Cerebellar nuclear complex (tissue), 1 donor: ENCODE measurements at places on chromosomes 3 and 15.

DNA sequence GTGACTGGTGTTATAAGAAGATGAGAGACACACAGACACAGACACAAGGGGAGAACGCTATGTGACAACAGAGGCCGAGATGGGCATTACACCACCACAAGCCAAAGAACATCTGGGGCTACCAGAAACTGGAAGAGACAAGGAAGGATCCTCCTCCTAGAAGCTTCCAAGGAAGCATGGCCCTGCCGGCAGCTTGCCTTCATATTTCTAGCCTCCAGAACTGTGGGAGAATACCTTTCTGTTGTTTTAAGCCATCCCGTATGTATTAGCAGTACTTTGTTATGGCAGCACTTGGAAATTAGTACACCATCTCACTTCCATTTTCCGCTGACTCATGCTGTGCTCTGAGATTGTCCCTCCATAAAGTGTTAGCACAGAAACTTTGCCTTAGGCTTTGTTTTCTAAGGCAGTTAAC, 38.7 kb upstream of the CA12 start:
- no peak for DNase-seq

- DNase-seq: no peak
Measured at GRCh38 chr3:187040516-187041361, 98.6 kb downstream of the RPL39L start.

DNA sequence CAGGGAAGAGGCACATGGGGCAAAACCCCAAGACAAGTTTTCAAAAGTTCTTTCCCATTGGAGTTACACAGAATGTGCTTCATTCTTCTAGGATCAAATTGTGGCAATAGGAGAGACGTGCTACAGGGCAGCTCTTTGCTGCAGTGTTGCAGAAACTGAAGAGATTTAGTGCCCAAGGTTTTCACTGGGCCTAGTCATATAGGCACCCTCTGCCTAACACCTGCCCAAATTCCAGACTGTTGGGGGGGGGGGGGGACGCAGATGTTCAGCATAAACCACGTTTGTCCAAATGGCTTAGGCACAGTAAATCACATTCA, 346.8 kb upstream of the ZNF717 start:
- DNase-seq: no peak

GRCh38 chr3:24264748-24265158, 229.9 kb downstream of the THRB start:
- DNase-seq: no peak

DNA sequence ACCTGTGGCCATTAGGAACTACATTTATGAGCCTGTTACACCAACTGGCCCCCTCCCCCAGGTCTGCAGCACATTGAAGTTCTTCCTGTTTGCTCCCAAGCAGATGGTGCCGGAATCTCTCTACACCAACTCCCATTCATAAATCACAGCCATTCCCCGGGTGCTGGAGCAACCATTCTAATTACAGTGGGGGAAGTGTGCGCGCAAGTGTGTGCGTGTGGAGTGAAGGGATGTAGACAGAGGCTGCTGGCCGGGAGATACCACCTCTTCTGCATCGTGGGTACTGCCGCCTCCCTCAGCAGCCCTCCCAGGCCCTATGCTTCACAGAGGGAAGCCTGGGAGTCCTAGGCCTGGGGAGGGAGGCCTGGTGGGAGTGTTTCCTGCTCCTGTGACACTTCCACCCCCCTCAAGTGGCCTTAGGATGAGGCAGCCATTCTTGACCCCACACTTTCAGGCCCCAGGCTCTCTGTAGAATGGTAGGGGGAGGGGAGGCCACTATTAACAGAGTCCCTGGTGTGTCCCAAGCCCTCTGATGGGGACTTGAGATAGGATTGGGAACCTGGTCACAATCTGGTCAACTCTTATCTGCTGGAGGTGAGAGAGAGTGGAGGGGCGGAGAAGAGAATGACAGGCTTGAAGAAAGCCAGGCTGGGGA, 69.1 kb downstream of the MAGEF1 start:
- DNase-seq: no peak
